ENCODE measurements at places on chromosomes 4 and X.

GRCh38 chr4:153138736-153139135 is 65.5 kb upstream of the TRIM2 start:
- DNase-seq, result no peak

GRCh38 chrX:153319295-153320046 is 2.1 kb downstream of the PNMA6F start:
- no peak for DNase-seq

DNA sequence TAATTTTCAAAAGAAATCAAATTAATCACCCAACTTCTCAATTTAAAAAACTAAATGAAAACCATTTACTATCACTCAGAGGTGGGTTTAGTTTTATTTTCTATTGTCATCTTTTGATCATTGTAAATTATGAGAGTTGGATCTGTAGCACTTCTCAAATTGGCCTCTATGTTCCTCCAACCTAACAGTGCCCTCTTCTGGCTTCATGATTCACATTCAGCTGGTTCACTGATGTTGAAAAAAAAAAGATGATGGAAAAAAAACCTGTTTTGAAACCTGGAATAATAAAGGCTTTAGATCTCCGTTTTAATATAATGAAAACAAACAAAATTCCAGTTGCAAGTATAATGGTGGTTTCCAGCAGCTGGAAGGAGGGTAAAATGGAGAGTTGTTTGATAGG is 2.4 kb upstream of the NBDY start:
- DNase-seq, result no peak

GRCh38 chr4:5465529-5465928 is 242.8 kb downstream of the EVC2 start:
- DNase-seq, result no peak

GRCh38 chrX:22193851-22194659 is 78.7 kb upstream of the CBLL2 start:
- DNase-seq, result no peak

- no peak for DNase-seq
Observed at GRCh38 chrX:8235026-8235425, 64.0 kb upstream of the VCX2 start.

DNA sequence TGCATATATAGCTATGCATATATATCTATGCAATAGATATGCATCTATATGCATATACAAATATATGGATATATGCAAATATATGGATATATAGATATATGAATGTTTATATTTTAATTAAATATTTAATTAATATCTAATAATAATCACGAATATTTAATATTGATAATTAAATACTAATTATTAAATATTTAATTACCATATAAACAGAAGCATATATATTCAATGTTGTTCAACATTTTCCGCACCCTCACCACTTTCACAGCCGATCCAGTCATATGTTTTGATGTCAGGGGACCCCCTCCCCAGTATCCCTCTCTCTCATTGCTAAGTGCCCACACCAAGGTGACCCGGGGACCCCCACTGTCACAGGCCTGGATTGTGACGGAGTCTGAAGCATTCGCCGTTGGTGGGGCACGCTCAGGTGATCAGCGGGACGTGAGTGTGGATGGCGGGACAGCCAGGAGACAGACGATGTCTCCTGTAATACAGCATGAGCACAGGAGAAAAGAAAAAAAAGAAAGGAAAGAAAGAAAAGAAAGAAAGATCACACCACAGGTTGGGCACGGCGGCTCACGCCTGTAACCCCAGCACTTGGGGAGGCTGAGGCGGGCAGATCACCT is 199.7 kb downstream of the CRLF2 start:
- DNase-seq, result no peak

DNA sequence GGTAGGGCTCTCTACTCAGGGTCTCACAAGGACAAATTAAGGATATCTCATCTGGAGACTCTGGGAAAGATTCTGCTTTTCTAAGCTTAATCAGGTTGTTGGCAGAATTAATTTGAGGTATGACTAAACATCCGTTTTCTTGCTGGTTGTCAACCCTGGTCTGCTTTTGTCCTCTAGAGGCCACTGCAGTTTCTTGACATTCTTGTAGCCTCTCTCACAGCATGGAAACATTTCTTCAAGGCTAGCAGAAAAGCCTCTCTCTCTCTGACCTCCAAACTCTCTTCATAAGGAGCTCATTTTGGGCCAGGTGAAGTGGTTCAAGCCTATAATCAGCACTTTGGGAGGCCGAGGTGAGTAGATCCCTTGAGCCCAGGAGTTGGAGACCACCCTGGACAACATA is 749.5 kb upstream of the PCDH7 start:
- no peak for DNase-seq

GRCh38 chrX:132622130-132622529 is 133.3 kb upstream of the MBNL3 start:
- peak; percentile 20 for DNase-seq

DNA sequence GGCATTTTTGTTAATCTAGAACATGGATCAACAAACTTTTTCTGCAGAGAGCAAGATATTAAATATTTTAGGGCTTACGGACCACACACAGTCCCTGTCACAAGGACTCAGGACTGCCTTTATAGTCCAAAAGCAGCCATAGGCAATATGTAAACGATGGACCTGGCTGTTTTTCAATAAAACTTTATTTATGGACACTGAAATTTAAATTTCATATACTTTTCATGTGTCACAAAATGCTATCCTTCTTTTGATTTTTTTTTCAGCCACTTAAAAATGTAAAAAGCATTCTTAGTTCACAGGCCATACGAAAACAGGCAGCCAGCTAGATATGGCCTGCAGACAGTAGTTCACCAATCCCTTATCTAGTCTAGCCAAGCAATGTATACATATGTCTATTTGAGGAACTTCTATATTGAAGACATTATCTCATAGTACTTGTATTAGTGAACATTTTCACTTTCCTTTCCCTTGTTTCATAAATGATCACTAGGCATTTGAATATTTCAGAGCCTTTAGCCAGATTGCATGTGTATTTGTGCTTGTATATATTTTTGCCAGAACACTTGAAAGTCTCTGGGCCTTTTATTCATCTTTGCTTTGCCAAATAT is 350.9 kb downstream of the RPA4 start:
- DNase-seq, result no peak

GRCh38 chr4:110781944-110782343 is 159.1 kb upstream of the PITX2 start:
- no peak for DNase-seq

- DNase-seq, result no peak
Observed at GRCh38 chr4:149311076-149311475, 504.6 kb downstream of the IQCM start.

Measured in stimulated activated CD8-positive, alpha-beta memory T cell treated with anti-CD3 and anti-CD28 coated beads, Interleukin-7, amount 100 ng/mL, for 24 hours (primary cell).